ENCODE measurements at places on chromosomes 3 and 15.

- DNase-seq, result no peak
Measured at GRCh38 chr3:157136647-157137387, 23.1 kb downstream of the CCNL1 start.

DNA sequence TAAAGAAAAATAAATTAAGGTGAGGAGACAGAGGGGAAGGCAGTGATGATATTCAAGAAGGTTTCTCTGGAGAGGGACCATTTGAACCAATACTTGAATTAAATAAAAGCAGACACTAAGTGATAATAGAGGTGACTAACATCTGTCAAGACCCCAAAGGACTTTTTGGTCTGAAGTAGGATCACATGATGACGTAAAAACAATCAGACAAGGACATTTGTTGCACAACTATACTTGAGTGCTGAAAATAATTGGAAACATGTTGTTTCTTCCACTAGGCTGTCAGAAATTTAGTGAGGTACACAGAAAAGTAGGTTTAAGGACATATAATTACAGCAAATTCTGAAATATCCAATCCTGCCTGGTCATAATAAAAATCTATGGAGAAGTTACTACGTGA lies 179.5 kb downstream of the WNT5A start:
- no peak for DNase-seq

DNA sequence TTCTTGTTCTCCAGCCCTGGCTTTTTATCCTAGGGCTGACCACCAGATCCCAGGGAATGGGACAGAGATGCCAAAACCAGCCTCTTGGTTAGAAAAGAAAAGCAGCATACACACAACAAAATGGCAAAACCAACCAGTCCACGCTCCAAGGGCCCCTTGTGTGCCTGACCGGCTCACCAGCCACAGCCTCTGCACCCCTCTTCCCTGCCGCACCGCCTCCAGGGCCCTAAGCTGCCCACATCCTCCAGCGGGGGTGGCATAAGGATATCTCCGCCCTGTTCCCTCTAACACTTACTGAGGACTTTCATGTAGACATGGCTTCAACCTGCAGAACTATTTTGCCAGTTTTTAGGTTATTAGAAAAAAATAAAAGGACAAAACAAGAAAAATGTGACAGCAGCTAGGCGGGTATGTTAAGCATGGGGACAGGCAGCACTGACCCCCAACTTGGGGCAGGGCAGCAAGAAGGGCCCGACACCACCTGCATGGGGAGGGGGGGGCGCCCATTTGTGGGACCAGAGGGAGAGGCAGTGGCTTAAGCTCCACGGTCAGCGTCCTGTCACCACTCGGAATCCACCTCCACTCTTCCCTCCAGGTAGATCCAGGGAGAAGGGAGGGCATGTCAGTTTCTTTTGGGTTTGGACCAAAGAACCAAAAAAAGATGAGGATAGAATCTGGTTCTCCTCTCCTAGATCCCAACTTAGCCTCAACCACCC lies 49.1 kb downstream of the DHX30 start:
- no peak for DNase-seq

DNA sequence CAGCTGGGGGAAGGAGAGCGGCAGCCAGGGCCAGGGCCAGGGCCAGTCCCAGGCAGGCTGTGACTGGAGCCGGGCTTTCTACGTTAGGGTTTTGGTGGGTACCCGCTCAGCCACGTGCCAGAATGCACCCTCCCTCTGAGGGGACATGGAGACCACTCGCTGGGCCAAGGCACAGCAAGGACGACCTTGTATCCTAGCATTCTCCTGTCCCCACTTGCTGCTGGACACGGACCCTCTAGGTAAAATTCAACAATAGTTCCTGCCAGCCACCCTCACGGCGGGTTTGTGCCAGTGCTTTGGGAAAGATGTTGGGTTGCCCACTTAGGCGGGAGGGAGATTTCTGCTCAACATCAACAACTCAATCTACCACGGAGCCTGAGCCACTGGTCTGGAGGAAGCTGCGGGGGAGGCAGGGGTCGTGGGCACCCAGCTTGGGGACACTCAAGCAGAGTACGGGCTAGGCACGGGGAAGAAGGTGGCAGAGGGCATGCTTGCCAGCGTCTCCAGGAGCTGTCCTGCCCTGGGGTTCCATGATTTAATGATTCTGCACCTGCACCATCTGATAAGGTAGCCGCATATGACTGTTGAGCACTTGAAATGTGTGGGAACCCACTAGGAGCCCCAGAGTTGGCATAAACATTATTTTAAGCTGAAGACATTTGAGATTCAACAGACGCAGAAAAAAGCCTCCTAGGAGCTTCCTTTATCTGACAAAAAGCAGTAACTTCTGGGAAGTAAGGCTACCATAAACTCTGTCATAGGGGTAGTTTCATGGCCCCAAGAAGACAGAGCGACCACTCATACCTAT lies 22.5 kb upstream of the C15orf39 start:
- DNase-seq, result no peak

DNA sequence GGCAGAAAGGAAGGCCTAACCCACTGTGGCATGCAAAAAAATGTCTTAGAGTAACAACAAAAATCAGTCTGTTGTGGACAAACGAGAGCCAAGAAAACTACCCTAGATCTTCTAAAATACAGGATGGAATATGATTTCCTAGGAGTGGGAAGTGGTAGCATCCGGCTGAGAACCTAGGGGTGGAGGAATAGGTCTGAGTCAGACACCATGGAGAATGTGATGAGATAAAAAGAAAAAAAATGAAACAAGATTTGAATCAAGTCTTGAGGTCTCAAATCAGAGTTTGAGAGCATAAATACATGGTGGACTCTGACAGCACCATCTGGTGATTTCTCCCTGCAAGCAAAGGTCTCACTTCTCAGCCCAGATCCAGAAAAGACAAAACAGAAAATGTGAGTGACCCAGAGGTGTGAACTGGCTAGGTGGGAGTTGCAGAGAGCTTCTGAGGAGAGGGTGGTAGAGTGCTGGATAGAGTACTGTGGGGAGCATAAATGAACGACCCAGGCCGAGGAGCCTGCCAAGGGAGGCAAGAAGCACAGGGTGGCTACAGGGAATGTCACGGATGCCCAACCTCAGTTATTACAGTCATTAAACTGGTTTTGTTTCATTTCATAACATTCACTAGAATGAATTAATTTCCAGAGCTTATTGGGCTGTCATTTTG lies 27.6 kb upstream of the VEPH1 start:
- DNase-seq, result no peak

GRCh38 chr15:69513450-69513960 lies 60.9 kb downstream of the RPLP1 start:
- DNase-seq, result no peak
